Activated naive CD4-positive, alpha-beta T cell treated with anti-CD3 and anti-CD28 coated beads, Interleukin-2, amount 10 ng/mL, durations not matched to agents 5 hours and 36 hours (primary cell): ENCODE measurements at places on chromosomes 2 and 18. TPM values are rescaled to one million over a fixed set of nuclear protein-coding genes. Genes with fewer than 3 reads are reported as not detected.

The GPAT2 gene
- 5.5 TPM for total RNA-seq

The CD8A gene
- 7.1 TPM for total RNA-seq

The SLC5A7 gene
- not detected for total RNA-seq

The AGXT gene
- not detected for total RNA-seq

The GREB1 gene
- 0.43 TPM for total RNA-seq

The CUL3 gene
- 69.9 TPM for total RNA-seq

The PPM1B gene
- total RNA-seq = 44.3 TPM

The ZSWIM2 gene
- total RNA-seq = not detected

The SERPINB7 gene
- total RNA-seq = not detected

The LIMS4 gene
- 1.6 TPM for total RNA-seq

The CCL20 gene
- total RNA-seq = not detected

The AQP12A gene
- not detected for total RNA-seq

The METAP1D gene
- total RNA-seq = 5.6 TPM

The OR6B2 gene
- total RNA-seq = not detected

The KCNS3 gene
- total RNA-seq = not detected

The ERBB4 gene
- total RNA-seq = not detected

The HJURP gene
- 93.8 TPM for total RNA-seq

The COLEC11 gene
- total RNA-seq = 0.34 TPM
